Esophagus muscularis mucosa (tissue), 4 donors: ENCODE measurements at places on chromosomes 6 and 20. TPM values are rescaled to one million over a fixed set of nuclear protein-coding genes. Genes with fewer than 3 reads are reported as not detected.

The DLK2 gene
- 0.32 TPM for total RNA-seq

The TBXT gene
- not detected for total RNA-seq

The FNDC1 gene
- total RNA-seq, result 11.2 TPM

The LHFPL5 gene
- not detected for total RNA-seq

DNA sequence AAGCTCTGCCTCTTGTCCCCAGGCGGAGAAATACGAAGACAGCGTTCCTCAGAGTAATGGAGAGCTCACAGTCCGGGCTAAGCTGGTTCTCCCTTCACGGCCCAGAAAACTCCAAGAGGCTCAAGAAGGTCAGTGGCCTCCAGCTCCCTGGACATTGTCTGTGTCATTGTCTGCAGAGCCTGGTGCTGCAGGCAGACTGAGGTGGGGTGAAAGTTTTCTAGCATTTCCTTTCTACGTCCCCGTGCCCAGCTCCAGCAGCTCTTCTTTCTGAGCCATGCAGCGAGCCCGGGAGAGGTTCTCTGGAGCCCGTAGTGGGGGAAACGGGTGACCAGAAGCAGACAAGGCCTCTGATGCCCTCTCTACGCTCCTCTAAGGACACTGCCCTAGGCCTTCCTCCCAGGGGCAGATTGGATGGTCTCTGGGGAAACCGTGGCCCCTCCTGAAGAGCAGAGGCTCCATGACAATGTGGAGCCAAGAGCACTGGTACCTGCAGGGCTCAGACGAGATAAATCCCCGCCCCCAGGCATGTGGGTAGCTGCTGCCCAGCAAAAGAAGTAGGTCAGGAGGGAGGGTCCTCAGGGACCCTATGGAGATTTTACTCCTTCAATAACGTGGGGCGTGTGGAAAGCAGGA lies 58.4 kb downstream of the EZR start:
- no peak for DNase-seq

DNA sequence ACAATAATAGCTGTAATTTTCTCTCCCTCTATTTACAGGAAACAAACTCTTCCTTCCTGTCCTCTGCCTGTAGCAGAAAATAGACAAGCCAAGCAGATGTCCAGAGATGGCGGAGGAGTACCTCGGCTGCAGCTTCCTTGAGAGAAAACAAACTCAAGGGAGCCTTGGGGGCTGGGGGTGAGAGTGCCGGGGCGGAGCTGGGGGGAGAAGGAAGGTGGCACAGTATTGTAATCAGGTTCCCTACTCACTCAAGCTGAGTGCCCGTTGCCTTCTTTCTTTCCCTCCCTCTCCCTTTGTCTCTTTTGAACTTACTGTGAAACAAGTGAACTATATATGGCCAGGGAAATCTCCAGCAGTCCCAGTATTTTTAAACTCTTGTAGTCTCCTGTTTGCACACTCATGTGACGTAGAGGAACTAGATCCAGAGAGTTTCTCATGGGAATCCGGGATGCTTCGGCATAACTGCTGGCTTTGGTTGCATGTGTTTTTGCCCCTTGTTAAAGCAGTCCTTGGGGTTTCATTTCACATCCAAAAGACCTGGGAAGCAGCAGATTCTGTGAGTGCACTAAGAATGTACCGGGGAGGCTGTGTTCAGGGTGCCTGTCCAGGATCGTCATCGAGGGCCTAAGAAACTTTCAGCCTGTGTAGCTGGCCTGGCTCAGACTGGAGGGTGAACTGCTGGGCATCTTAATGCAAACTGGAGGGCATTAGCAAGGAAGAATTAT lies 44.6 kb upstream of the HDDC2 start:
- DNase-seq, result no peak

GRCh38 chr6:101401792-101402621 lies 8.5 kb downstream of the GRIK2 start:
- DNase-seq, result no peak
